ENCODE measurements at places on chromosomes 16 and 17. TPM values are rescaled to one million over a fixed set of nuclear protein-coding genes. Genes with fewer than 3 reads are reported as not detected.

SLC6A2 gene
- not detected for total RNA-seq

RSL1D1 gene
- total RNA-seq: 239 TPM

JMJD6 gene
- total RNA-seq: 48.5 TPM

CORO1A gene
- total RNA-seq: 361 TPM

HLF gene
- 1.7 TPM for total RNA-seq

P2RX1 gene
- total RNA-seq: 31.6 TPM

TBC1D26 gene
- 0.10 TPM for total RNA-seq

EPX gene
- under 0.01 TPM for total RNA-seq

MAF gene
- 9.1 TPM for total RNA-seq

MYH13 gene
- total RNA-seq: not detected

NPIPB6 gene
- not detected for total RNA-seq

FBXL16 gene
- total RNA-seq: 1.7 TPM

USP22 gene
- total RNA-seq: 129 TPM

TPPP3 gene
- 5.6 TPM for total RNA-seq

KRT28 gene
- total RNA-seq: not detected

KCNJ18 gene
- not detected for total RNA-seq

SDR42E2 gene
- total RNA-seq: 0.52 TPM

PERCC1 gene
- total RNA-seq: 0.84 TPM

GOSR2 gene
- total RNA-seq: 27.5 TPM

FOXN1 gene
- total RNA-seq: not detected

NUBP2 gene
- 26.2 TPM for total RNA-seq

KRTAP9-8 gene
- total RNA-seq: not detected

PDILT gene
- total RNA-seq: not detected

CRYM gene
- total RNA-seq: 0.84 TPM

HBA1 gene
- 28.3 TPM for total RNA-seq

SHBG gene
- not detected for total RNA-seq

PKD1 gene
- 49.6 TPM for total RNA-seq

GINS2 gene
- total RNA-seq: 0.42 TPM

B9D1 gene
- 0.63 TPM for total RNA-seq

SLC16A6 gene
- 35.9 TPM for total RNA-seq

PLA2G10 gene
- not detected for total RNA-seq

OTOP2 gene
- total RNA-seq: not detected

ITGAL gene
- total RNA-seq: 150 TPM

TBC1D28 gene
- not detected for total RNA-seq

TP53TG3 gene
- not detected for total RNA-seq

HASPIN gene
- total RNA-seq: 0.52 TPM

CALB2 gene
- total RNA-seq: not detected

XAF1 gene
- 33.1 TPM for total RNA-seq

TNFRSF17 gene
- total RNA-seq: 0.21 TPM

Measured in mononuclear cell (primary cell).